ENCODE measurements at places on chromosomes 4 and X.

DNA sequence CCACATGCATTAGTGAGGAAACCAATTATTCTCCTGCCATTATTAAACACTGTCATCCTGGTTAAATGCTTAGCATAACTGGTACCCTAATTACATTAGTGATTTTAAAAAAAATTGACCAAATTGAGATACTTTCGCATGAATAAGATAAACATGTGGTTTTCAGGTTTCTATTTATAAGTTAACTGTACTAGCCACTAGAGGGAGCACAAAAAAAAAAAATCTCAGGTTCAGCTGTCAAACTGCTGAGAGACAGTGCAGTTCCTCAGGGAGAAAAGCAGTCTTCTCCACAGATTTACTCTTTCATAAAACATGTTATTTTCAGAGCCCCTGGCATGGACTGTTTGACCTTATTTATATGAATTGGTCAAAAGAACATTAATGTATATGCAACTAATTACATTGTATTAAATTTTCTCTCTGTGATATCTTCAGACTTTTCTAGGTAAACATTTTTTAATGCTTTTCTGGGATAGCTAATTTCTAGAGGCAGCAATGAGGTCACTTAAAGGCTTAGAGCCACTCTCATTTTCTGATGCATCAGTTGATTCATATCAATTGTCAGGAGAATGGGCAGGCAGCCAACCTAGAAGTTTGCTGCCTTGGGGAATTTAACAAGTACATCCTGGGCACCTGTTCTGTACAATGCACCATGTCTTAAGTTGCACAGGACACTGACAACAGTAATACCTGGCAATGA, 167.5 kb downstream of the CDS1 start:
- no peak for DNase-seq

DNA sequence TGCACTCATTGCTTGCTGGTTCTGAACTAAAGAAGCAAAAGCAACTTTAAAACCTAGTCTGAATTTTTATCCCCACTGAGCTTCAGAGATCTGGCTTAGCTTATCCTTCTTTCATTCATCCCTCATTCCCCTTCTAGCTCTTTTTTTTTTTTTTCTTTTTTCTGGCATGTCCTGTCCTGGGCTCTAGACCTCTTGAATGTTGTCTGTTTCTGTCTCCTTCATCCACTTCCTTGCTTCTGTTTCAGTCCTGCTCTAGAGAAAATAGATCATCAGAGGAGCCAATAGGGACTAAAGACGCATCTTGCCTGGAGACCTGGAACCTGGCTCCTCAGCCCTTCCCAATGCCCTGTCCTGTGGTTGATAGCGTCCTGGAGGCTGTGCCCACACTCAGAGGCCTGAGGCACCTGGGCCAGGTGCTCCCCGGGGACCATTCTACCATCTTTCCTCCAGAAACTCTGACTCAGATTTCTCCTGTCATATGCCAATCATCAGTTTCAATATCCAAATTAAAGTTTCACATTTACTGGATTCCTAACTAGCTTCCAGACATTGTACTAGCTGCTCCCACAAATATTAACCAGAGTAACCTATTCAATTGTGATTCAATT, 115.7 kb upstream of the GATB start:
- DNase-seq = no peak

DNA sequence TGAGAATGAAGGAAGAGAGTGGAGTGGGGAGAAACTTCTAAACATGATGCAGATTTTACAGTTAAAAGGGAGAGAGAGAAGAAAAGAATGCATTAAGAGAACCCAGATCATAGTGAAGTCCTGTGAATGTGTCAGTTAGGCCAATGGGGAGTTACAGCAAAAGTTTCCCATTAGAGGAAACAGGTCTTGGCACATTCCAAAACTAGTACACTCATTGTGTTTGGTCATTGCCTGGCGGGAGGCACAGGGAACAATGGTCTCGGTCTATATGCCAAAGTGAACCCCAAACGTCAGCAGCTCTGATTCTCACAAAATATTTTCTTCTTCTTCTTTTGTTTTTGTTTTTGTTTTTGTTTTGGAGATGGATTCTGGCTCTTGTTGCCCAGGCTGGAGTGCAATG, 284.5 kb upstream of the CTSO start:
- DNase-seq = no peak

- DNase-seq = no peak
Observed at GRCh38 chr4:12635629-12636028, 848.5 kb downstream of the RAB28 start.

DNA sequence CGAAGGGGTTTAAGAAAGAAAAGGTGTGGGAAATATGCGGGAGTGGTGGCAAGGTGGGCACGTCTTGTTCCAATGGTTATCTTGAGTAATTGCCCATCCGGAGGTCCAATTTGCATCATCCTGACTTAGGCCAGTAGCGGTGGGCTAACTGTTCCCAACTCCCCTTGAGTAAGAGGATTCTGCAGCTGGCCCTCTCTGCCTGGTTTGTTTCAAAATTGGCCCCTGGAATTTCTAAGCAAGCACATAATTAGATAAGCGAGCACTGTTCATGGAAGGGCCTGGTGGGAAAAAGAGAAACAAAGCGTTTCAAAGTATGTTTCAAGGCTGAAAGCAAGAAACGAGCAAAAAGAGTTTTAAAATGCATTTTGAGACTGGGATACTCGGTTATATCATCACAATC, 198.2 kb downstream of the CEP135 start:
- DNase-seq = no peak

DNA sequence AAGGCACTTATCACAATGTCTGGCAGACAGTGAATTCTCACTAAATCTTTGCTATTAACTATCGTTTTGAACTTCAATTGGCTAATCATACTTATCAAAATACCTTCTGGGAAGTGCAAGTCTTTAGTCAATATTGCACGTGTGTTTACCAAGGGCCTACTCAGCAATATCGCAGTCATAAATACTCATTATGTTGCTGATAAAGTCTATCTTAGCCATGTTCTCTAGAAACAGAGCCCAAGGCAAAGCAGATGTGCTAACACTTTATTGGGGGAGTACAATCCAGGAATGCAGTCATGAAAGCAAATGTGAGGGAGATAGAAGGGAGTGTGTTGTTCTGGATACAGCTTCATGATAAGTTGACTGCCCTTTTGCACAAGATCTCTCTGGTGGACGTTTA, 90.5 kb downstream of the FBXO8 start:
- DNase-seq = no peak

GRCh38 chrX:121259170-121259569, 211.8 kb downstream of the GLUD2 start:
- DNase-seq = no peak

- DNase-seq = no peak
Observed at GRCh38 chr4:106238820-106239420, 77.1 kb downstream of the TBCK start.

DNA sequence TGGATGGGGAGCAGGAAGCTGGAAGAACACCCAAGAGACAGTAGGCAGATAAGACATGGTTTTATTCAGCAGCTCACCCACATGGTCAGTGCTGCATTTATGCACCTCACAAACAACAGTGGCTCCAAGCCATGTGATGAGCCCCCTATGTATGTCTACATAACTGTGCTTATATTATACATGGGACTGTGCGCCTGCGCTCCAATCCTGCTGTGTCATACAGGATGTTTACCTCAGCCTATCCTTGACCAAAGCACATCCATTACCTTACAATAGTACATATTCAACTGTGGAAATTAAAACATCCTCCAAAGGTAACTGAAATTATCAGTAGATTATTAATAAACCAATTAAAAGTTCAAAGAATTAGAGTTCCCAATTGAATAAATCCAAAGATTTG, 44.1 kb upstream of the SGMS2 start:
- DNase-seq = no peak

GRCh38 chrX:68945603-68946228, 116.9 kb downstream of the EFNB1 start:
- no peak for DNase-seq

DNA sequence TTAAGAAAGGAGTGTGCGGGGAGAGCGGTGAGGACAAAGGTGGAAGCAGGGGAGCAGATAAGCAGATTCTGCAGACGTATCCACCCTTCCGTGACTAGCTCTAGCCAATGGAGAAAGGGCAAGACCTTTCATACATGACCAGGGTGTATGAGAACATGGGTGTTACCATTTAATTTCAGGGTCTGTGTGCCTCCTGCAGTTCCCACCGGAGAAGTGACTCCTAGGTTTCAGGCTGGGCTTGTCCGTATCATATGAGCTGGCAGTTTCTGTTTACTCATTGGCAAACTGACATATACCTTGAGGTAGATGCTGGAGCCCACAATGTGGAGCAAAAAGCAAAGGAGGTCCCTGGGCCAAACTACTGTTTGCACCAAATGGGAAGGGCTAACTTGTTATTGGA, 6.8 kb downstream of the RBM47 start:
- no peak for DNase-seq

- no peak for DNase-seq
Observed at GRCh38 chrX:10597871-10598270, 22.5 kb downstream of the MID1 start.

DNA sequence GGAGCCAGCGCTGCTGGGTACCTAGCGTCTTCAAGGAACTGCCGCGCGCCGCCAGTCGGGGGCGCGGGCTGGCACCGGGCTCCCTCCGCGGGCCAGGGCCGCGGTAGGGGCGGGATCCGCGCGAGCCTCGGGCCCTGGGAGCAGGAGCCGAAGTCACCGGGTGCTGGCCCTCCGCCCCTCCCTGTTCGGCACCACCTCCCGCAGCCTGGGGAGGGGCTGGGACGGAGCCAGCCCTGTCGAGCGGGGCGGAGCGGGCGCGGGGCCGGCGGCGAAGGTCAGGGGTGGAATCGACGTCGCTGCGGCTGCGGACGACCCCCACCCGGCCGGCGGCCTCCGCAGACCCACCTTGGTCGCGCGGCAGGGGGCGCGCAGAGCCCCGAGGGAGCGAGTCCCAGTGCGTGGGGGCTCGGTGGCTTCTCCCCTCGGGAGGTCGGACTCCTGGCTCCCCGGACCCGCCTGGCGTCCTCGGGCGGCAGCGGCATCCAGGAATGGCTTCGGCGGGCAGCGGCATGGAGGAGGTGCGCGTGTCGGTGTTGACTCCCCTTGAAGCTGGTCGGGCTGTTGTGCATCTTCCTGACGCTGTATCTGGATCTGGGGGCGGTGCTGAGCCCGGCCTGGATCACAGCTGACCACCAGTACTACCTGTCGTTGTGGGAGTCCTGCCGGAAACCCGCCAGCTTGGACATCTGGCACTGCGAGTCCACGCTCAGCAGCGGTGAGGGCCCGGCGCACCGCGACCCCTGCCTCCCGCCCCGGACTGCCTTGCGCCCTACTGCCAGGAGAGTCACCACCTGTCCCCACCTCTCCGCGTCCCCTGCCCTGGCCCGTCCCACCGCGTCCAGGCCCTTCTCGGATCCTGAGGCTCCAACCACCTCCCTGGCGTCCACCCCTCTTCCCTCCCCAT, 50.5 kb upstream of the FAM47C start:
- DNase-seq = no peak

GRCh38 chr4:76738086-76738931, 159.6 kb downstream of the SOWAHB start:
- no peak for DNase-seq

DNA sequence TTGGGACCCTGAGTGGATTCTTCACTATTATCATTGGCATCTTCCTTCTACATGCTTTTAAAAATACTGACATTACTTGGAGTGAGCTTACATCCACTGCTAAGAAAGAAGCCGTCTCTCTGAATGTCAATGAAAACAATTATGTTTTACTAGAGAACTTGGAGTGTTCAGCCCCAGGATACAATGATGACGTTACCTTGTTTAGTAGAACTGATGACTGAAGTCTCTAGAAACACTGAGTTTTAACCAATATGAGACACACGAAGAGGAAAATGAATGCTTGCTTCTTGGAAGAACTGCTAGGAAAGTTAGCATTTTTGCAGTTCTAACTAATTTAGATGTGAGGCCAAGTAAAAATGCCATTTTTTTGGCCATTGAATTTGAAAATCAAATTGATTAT, 19.4 kb downstream of the NIPAL1 start:
- no peak for DNase-seq

GRCh38 chr4:113820108-113820507, 58.6 kb upstream of the CAMK2D start:
- no peak for DNase-seq

DNA sequence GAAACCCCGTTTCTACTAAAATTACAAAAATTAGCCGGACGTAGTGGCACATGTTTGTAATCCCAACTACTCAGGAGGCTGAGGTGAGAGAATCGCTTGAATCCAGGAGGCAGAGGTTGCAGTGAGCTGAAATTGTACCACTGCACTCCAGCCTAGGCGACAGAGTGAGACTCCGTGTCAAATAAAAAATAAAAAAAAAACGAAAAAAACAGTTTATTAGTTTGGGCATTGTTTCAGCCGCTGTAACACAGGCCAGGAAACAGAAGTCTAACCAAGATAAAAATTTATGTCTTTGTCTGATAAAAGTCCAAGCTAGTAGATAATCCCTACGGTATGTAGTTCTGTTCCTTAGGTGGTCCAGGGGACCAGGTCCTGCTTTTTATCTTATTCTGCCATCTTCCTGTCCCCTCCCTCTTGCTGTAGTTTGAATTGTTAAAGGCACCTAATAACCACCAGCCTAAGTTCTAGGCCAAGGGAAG, 21.4 kb downstream of the USO1 start:
- DNase-seq = no peak

GRCh38 chrX:19772822-19773628, 114.4 kb downstream of the SH3KBP1 start:
- no peak for DNase-seq

GRCh38 chr4:37305984-37306383, 61.4 kb downstream of the NWD2 start:
- DNase-seq = no peak

DNA sequence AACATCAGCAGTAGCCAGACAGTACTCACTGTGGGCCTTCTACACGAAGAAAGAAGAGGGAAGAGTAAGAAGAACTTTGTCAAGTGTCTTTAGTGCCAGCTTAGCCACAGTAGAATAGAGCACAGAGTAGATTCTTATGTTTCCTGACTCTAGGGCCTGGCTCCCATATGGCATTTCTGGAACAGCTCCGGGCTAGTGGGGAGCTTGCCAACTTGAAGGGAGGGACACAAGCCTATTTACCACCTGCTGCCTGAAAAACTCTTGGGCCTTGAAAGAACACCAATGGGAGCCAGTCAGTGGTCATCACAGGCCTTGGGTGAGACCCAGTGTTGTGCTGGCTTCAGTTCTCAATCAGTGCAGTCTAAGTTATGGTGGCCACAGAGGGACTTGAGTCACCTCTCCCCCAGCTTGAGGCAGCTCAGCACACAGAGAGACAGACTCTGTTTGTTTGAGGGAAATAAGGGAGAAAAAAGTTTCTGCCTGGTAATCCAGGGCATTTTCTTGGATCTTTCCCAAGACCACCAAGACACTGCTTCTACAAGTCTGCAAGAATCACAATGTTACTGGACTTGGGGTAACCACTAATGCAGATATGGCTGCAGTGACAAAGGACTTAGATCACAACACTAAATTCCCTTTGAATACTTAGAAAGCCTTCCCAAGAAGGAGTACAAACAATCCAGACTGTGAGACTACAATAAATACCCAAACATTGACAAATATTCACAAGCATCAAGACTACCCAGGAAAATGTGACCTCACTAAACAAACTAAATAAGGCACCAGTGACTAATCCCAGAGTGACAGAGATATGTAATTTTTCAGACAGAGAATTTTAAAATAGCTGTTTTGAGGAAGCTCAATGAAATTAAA, 261.0 kb upstream of the NDST3 start:
- DNase-seq = no peak

GRCh38 chr4:133588306-133588705, 439.2 kb downstream of the PCDH10 start:
- DNase-seq = no peak
